ENCODE measurements at places on chromosomes 5 and 9.

GRCh38 chr5:124582561-124582840 lies 163.9 kb downstream of the ZNF608 start:
- no peak for DNase-seq

DNA sequence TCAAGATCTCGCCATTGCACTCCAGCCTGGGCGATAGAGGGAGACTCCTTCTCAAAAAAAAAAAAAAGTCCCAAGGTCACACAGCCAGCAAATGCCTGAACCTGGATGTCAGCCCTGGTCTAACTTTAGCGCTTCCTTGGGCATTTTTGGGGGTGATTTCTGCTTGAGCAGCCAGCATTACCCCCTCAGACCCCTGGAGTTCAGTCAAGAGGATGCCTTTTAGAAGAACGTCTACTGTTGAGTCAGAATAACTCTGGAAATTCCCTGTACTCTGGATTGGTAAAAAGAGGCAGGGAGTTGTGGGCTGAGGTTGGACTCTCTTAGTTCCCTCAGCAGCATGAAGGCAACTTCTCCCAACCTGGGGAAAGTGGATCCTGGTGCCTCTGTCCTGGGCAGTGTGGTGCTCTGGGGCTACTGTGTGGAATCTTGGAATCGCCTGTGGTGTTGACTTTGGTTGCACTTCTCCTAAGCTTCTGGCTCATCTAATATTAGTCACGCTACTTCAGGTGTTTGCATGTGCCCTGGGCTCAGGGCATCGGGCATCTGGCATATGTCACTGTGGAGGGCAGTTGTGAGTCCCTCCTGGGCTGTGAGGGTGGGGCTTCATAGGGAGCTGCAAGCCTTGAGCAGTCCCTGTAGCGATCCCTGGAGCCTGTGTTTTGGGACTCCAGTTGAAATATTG lies 32.2 kb downstream of the STXBP1 start:
- DNase-seq = no peak

DNA sequence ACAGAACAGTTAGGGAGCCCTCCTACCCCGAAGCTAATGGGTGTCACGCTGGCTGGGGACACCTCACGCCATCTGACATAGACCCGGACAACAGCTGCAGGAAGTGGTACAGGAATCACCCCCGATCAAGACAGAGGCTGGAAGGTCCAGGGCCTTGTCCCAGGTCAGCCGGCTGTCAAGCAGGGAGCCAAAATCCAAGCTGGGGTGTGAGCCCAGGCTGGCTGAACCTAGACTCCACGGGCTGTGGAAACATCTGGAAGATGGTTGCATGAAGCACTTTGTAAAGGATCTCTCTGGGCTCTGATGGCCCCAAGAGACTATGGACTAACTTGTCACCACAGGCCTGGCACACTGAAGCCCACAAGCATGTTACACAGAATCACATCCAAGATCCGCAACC lies 68.9 kb upstream of the STXBP1 start:
- DNase-seq = no peak

- DNase-seq = no peak
Measured at GRCh38 chr5:138240650-138241385, 27.7 kb upstream of the CDC23 start.

- DNase-seq = no peak
Measured at GRCh38 chr5:157582731-157583620, 7.4 kb upstream of the ADAM19 start.

DNA sequence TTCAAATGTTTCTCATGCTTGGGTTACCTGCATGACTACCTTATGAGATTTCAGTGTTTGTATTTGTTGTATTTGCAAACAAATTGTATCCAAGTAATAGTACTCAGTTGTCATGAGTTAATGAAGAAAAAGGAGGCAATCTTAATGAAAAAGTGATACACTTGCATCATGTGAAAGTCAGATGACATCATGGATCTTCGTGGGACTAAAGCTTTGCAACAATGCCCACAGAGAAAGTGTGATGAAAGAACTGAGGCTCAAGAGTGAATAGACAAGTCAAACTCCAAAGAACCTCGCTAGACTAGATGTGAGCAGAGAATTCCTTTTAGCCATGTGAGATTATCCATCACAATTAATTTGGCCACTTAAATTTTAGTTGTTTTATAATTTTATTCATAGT lies 75.4 kb upstream of the ADRB2 start:
- DNase-seq = no peak

DNA sequence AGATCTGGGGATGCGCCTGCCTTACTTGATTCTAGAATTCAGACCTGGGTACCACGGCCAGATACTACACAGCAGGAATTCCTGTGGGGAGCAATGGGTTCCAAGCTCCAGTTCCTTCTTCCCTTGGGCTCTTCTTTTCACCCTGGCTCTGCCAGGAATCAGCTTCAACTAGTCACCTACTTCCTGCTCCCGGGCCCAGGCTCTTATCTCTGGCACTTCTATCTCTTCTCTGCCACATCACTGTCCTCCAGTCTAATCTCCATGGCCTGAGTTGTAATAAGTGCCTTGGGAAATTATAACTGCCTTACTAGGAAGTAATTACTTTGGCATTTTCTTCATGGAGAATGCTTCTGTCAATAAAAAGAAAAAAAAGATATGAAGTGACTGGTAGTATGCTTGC lies 26.2 kb upstream of the SERINC5 start:
- no peak for DNase-seq

DNA sequence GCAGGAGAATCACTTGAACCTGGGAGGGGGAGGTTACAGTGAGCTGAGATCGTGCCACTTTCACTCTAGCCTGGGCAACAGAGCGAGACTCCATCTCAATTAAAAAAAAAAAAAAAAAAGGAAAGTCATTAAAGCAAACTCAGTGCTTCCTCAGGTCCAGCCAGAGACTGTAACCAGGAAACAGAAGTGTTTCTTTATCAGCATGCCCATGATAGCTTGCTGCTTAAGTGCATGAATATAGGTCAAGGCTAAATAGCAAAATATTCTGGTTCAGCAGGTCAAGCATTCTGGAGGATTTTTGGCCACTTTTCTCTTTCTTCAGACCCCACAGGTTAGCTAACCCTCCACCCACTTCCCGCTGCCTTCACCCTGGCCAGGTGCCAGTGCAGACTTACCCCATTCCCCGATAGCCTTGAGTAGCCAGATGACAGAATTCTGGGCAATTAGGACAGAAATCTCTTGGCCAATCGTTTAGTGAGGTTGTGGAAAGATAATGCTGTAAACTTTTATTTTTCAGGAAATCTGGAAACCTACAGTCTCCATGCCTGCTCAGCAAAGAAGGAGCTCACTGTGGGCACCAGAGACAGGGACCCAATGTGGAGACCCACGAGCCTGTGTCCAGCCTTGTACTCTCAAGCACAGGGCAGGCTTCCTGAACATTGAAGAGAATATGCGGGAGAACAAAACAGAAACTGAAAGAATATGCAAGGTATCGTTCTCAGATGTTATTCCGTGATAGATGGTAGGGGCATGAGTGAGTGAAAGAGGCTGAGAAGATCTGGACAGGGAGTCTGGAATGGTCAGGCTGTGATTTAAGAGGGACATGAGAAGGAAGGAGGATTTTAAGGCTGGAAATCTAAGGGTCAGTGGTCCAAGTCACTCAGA lies 4.2 kb upstream of the UGT3A2 start:
- no peak for DNase-seq

DNA sequence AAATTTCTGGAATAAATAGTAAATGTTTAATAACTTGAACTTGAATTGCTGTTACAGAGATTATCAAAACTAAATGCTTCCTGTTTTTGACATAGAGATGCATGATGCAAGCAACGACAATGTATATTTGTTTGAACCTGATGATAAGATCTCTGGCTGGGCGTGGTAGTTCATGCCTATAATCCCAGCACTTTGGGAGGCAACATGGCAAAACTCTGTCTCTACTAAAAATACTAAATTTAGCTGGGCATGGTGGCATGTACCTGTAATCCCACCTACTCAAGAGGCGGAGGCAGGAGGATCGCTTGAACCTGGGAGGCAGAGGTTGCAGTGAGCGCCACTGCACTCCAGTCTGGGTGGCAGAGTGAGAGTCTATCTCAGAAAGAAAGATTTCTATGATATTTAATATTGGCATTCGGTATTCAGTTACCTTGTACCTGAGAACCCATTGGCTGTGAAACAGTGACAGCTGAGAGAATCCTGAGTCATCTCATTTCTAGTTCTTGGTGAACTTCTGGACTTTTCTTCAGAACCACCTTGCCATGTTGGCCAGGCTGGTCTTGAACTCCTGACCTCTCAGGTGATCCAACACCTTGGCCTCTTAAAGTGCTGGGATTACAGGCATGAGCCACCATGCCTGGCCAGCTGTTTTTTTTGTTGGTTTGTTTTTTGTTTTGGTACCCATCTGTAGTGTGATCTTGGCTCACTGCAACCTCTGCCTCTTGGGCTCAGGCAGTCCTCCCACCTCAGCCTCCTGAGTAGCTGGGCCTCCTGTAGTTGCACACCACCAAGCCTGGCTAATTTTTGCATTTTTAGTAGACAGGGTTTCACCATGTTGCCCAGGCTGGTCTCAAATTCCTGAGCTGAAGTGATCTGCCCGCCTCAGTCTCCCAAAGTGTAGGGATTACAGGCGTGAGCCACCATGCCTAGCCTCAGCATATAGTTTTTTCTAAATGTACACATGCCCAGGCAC lies 10.0 kb upstream of the FGF18 start:
- no peak for DNase-seq

- DNase-seq = no peak
Measured at GRCh38 chr5:10695055-10695649, 65.9 kb downstream of the DAP start.

GRCh38 chr5:16480821-16481538 lies 15.4 kb upstream of the ZNF622 start:
- DNase-seq = no peak

DNA sequence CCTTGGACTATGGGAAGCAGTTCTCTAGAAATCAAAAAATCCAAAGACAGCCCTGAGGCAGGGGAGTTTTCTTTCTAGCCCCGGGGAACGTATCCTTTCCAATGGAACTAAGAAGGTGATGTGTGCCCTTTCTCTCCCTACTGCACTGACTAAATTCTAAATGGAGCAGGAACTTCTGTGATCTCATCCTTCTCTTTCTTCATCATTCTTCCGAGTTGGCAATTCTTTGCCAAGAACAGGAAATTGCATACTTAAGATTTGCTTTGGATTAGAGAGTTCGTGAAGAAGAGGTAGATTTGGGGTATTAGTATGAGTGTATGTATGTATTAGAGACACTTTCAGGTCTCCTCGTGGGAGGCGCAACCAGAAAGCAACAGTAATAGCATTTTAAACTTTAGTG lies 178.0 kb upstream of the PIK3R1 start:
- DNase-seq = no peak

GRCh38 chr5:157269761-157270272 lies 3.9 kb downstream of the CYFIP2 start:
- no peak for DNase-seq

DNA sequence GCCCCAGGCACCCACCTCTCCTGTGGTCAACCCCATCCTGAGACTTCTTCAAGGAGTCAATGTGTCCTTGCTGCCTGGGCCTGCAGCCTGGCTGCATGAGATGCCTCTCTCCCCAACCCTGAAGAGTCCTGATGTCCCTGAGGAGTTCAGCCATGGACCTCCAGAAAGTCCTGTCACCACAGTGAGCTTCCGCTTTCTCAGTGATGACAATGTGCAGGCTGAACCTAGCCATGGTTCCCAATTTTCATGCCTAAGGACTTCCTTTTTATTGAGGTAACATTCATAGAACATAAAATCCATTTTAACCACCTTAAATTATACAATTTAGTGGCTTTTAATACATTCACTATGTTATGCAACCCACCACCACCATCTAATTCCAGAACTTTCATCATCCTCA lies 29.1 kb downstream of the DAP start:
- DNase-seq = no peak

- DNase-seq = no peak
Measured at GRCh38 chr5:150301170-150301505, 1.6 kb downstream of the ARSI start.

GRCh38 chr5:113192541-113192940 lies 215.9 kb downstream of the DCP2 start:
- DNase-seq = no peak

- DNase-seq = no peak
Measured at GRCh38 chr9:77019926-77020412, 514 bp downstream of the FOXB2 start.

DNA sequence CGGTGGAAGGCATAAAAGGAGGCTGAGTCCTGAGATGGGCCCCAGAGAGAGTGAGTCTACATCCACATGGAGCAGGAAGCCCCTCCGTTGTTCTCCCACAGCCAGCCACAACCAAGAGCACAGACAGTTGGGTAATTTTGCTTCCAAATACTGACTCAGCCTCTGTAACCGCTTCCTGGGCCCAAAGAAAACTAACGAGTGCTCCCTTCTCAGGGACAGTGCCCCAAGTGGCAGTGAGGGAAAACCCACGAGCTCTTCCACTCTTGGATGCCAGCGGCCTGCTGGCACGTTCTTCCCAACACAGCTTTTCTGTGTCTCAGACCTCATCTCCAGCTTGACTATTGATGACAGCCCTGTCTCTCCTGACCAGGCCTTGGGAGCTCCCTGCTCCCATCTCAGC lies 207.6 kb downstream of the FSTL4 start:
- DNase-seq = no peak

DNA sequence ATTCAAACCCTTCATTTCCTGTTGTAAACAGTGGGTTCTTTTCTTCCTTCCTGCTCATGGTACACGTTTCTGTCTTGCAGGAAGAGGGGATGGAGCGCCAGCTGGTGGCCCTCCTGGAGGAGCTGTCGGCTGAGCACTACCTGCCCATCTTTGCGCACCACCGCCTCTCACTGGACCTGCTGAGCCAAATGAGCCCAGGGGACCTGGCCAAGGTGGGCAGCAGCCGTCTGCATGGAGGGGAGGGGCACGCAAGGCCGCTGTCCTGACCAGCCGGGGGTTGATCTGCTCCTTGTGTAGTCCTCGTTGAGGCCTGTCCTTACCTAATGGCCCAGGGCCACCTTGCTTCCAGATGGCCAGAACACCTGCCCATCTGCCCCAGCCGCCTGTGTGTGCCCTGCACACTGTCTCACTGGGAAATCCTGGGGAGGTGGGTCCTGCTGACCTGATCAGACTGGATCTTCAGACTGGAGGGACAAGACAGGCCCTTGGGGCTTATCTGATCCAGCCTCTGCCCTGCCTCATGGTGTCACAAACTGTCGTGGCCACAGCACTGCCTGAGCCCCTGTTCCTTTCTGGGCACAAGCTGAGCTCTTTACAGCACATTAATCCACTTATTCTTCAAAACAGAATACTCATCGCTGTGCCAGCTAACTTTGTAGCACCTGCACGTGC lies 44.7 kb downstream of the LRSAM1 start:
- no peak for DNase-seq

GRCh38 chr5:95824747-95825146 lies 2.2 kb upstream of the GLRX start:
- no peak for DNase-seq

GRCh38 chr5:52582313-52582712 lies 205.4 kb upstream of the ITGA1 start:
- DNase-seq = no peak

GRCh38 chr5:158451203-158451992 lies 592.5 kb upstream of the CLINT1 start:
- DNase-seq = no peak

- DNase-seq = no peak
Measured at GRCh38 chr5:149441194-149441753, 62.2 kb upstream of the IL17B start.

GRCh38 chr5:56522960-56523359 lies 289.8 kb upstream of the ANKRD55 start:
- no peak for DNase-seq

- no peak for DNase-seq
Measured at GRCh38 chr9:117682955-117683710, 21.1 kb upstream of the TLR4 start.

GRCh38 chr5:35822511-35822910 lies 34.2 kb upstream of the IL7R start:
- DNase-seq = no peak

- DNase-seq = no peak
Measured at GRCh38 chr5:26572480-26572879, 465.9 kb downstream of the CDH9 start.

GRCh38 chr9:21097817-21098216 lies 20.1 kb upstream of the IFNB1 start:
- no peak for DNase-seq
